ENCODE measurements at places on chromosomes 12 and 14.
A peak's percentile ranks its signal among the peaks of the same experiment; 100 is the strongest.

DNA sequence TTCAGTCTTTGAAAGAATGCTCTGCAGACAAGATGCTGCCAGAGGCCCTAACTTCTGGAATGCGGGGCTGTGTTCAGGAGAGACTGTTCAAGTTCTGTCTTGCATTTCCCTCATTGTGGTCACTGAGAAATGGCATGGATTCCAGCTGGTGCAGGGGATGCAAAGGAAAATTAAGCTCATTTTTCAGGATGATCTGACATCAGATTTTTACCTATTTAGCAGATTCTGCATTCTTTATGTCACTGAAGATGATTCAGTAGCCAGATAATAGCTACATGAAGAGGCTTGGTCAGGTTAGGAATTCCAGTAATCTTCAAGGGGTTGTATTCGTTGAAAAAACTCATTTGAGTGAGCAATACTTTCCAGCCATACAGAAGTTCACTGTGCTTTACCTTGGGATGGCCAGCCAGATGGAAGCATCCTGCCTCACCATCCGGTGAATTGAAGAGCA is 16.1 kb upstream of the MFAP5 start:
- DNase-seq = peak; percentile 69

DNA sequence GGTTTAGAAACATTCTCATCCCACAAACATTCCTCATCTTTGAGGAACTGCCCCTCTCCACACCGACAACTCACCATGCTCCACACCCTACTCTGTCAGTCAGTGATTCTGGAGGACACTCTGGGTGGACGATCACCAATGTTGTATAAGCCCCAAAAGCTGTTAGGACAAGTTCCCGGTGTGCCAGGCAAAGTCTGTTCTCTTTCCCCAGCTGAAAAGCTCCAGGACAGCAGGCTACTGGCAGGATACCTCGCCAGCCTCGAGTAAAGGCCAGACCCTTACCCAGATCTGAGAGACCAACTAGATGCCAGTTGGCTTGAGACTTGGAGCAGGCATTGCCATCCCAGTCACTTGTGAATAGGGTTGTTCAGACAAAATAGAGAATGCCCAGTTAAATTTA is 12.0 kb downstream of the KRT5 start:
- DNase-seq = no peak

DNA sequence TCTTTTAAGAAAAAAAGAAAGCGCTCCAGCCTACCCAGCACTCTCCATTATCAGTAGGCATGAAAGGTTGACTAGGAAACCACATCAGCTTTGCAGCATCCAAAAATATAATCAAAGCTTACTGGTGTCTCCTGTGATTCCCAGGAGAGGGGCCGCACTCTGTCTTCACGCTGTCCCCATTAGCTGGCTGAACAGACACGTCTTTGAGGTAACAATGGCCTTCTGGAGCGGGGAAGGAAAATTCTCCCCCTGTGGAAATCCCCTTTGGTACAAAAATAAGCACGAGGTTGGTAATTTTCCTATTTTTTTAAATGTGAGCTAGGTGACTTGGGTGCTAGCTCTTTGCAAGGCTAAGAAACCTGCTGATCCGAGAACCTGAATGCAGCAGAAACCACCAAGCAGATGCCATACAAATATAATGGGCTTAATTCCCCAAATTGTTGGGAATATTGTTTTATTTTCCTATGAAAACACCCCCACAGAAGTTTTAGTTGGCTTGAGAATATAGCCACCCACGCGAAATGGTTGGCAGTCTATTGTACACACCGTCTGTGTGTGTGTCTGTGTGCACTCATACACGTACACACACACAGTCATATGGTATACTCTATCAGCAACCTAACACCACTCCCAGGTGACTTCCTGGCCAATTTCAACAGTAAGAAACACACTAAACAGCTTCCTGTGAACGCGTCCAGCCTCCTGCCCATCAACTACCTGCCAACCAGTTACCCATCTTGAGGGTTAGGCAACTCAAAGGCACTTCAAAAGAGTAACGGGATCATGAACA is 71.2 kb downstream of the KSR2 start:
- DNase-seq = no peak

DNA sequence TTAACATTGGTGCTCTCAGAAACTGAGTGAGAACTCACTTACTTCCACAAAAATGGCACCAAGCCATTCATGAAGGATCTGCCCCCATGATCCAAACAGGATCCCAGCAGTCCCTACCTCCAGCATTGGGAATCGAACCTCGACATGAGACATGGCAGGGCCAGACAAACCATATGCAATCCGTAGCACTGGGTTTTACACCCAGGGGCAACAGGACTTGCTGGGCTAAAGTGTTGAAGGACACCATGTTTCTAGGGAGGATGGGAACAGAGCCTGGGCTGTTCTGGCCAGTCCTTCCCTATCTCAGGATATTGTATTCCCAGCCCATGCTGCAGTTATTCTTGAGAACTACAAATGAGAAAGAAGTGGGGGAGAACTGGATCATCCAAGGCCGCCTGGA is 36.6 kb downstream of the SERPINA3 start:
- no peak for DNase-seq

DNA sequence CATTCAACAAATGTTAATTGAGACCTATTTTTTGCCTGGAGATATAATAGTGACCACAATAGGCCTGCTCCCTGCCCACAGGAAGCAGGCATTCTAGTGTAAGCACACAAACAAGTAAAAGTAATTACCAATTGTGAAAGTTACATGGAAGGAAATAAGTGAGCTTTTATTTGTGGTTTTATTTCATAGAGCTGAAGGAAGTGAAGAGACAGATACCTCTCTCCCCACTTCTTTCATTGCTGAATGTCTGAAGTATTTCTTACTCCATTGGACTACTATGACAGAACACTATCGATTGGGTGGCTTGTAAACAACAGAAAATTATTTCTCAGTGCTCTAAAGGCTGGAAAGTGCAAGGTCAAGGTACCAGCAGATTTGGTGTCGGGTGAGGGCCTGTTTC is 183.5 kb downstream of the PRKCH start:
- DNase-seq = no peak

GRCh38 chr14:104689109-104689880 is at the start of gene INF2:
TSS of gene INF2 (plus strand) at chr14:104689618. CDS start at chr14:104701366, 11,748 bp downstream.
- no peak for DNase-seq

- DNase-seq = no peak
These were observed 206.4 kb downstream of the ERC1 start for GRCh38 chr12:1197264-1198018.

GRCh38 chr14:103724116-103724515 is 8.5 kb downstream of the ZFYVE21 start:
- no peak for DNase-seq

GRCh38 chr14:105303949-105304348 is 3.1 kb upstream of the BRF1 start:
- no peak for DNase-seq

GRCh38 chr12:5881666-5882065 is 63.4 kb downstream of the ANO2 start:
- DNase-seq = no peak

DNA sequence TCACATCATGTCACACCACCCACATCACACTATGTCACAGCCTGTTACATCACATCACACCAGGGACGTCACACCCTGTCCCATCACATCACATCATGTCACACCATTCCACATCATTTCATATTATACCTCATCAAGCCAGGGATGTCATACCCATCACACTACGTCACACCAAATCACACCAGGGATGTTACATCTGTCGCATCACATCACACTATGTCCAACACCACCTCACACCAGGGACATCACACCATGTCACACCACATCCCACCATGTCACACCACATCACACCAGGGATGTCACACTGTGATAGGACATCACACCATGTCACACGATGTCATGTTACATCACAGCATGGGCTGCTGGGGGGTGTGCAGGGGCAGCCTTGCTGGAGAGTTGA is 110.6 kb downstream of the TMEM121 start:
- no peak for DNase-seq

- DNase-seq = no peak
These were observed 1144.8 kb downstream of the AACS start for GRCh38 chr12:126210026-126210425.

DNA sequence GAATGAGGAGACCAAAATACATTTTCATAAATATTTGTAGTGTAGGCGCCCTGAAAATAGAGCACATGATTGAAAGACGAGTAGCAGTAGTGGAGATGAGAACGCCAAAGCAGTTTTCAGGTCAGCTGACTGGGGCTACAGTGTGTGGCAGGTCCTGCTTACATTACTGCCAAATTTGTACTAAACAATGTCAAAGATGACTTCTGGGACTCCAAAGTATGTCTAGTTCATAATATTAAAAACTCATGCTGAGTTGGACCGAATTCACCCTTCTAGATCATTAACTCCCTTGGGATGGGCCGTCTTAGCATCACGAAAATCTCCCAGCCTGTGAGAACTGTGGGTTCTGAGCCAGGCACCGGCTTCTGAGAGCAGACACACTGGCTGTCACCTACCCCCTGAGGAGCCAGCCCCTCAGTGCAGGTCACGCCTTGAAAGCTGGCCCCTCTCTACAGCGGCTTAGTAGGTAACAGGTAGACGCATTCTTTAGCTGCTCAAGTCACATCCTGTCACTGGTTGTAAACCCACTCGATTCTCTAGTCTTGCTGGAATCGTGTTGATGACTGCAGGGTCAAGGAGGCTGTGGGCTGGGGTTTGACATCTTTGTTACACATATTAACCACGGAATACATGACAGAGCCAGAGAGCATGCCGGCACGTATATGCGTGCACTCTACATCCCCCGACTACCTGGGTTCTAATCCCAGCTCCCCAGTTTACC is 210.4 kb downstream of the ETV6 start:
- DNase-seq = no peak

- no peak for DNase-seq
These were observed 276.7 kb downstream of the FOXN3 start for GRCh38 chr14:89140326-89140725.

- DNase-seq = no peak
These were observed 32.6 kb downstream of the TRHDE start for GRCh38 chr12:72304751-72305150.

- peak; percentile 20 for DNase-seq
These were observed 181.7 kb downstream of the ADAMTS20 start for GRCh38 chr12:43370263-43370662.

DNA sequence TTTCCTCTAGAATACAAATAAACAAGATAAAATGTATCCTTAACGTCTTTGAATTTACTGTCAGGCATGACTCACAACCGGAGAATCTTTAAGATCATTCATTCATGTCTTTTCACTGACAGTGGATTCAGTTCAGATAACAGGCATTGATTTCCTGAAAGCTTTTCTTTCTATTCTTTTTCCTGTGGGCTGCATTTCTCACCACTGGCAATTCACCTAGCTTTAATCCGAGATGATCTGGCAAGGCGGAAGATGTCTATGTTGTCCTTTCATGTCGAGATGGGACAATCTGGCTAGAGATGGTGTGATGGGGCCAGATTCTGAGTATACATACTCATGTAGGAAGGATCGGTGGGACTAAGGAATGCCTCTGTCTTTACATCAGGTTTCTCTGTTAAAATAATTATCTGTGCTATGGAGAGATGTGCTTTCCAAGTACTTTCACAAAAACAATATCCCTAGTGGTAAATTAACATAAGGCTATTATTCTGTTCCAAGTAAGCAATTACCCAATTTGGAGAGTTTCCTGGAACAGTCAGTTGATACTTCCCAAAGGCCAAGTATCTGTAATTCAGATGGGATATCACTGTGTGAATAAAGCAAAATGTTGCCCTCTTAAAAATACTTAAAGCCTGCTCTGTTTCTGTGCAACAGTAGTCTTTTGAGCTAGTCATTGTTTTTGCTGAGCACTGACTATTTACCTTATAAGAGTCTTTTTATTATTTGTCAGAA is 17.8 kb downstream of the ACSS3 start:
- no peak for DNase-seq

DNA sequence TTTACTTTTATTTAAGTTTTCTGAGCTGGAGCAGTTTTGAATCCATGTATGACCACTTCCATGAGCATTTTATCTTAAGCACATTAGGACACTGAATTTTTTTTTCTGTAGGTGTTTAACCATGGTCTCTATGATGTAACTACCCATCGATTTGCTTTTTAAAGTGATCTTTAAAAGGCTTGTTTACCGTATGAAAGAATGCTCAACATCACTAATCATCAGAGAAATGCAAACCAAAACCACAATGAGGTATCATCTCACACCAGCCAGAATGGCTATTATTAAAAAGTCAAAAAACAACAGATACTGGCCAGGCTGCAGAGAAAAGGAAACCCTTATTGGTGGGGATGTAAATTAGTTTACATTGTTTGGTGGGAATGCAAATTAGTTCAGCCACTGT is 23.0 kb downstream of the GLRX5 start:
- DNase-seq = no peak

DNA sequence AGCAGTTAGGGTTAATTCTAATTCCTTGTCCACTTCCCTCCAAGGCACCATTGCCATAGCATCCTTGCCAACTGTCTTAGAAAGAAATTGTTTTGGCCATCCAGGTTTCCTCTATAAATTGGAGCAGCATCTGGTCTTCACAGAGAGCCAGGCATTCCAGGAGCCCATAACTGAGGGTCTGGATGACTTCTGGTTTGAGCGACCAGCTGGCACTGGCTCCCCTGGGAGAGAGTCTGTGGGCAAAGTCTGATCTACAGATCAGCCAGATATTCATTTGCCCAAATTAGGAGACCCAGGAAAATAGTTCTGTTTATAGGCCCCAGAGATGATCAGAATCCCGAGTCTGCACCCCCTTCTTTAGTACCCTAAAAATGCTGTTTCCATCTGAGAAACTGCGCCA is 16.0 kb downstream of the VSX2 start:
- no peak for DNase-seq

GRCh38 chr14:94756310-94756882 is 13.5 kb downstream of the GSC start:
- DNase-seq = no peak

GRCh38 chr12:72074956-72075355 is 136.3 kb downstream of the TPH2 start:
- DNase-seq = no peak

DNA sequence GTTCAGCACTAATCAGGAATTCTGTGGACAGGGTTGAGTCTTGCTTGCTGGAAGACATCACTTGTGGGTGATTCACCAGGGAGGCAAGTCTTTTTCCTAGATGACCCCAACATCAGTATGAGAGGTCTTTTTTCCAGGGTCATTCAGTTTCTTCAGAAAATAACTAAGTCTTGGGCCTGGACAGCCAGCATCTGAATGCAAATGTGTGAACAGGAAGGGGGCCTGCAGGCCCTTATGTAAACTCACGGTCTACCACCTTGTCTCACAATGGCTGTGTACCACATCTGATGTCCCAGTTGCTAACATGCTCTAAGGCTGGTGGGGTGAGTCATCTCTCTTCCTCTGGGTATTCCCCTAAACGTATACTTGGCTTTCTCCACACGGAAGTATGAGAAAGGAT is 79.2 kb downstream of the HECTD4 start:
- DNase-seq = peak; percentile 30

DNA sequence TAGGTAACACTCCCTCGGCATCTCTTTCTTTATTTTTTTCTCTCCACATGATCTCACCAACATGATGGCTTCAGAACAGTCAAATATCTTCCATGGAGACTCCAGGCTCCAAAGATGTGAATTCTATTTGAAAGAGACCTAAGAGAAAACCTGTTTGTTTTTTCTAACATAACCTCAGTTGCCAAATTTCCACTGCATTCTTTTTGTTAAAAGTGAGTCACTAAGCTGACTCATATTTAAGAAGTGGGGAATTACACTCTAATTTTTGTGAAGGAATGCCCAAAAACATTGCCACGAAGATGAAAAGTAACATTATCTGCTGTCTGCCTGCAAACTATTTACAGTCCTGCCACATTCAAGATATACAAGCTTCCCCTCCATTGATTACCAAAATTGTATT is 1337.6 kb downstream of the LRFN5 start:
- peak; percentile 4 for DNase-seq

- no peak for DNase-seq
These were observed 15.3 kb downstream of the TNFRSF1A start for GRCh38 chr12:6326316-6327228.

Data from fibroblast of skin of left quadriceps (primary cell).